ENCODE measurements at places on chromosomes 4 and X.
A peak's percentile ranks its signal among the peaks of the same experiment; 100 is the strongest.

DNA sequence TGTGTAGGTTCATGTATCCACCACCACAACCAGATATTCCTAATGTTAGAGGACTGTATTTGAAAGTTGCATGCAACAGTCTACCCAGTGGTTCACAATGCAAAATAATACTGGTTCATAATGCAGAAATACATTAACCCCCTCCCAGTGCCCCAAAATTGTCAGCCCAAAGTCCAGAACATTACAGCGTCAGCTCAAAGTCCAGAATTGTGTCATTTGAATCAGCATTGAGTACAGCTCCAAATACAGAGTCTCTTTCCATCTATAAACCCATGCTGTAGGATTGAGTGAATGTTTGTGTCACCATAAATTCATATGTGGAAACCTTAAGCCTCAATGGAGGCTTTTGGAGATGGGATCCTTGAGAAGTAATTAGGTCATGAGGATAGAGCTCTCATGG, 54.0 kb downstream of the MCUB start:
- DNase-seq: no peak

DNA sequence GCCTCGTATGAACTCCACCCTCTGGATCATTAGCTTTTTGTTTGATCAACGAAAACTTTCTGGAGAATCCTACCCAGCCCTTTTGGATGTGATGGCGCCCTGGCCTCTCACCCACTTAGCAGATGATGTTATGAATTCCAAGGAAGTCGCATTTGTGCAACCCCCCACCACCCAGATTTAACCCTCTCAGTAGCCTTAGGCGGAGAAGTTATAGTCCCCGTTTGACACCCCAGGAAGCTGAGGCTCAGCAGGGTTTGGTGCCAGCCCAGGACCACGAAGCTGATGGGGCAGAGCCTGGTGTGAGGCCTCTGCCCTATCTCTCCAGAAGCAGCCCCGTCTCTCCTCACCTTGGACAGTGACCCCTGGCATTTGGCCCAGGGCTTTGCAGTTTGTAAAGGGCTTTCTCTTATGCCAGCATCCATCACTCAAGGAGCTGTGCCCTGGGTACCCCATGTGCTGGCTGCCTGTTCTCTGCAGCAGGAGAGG, 1.0 kb downstream of the WFS1 start:
- no peak for DNase-seq

DNA sequence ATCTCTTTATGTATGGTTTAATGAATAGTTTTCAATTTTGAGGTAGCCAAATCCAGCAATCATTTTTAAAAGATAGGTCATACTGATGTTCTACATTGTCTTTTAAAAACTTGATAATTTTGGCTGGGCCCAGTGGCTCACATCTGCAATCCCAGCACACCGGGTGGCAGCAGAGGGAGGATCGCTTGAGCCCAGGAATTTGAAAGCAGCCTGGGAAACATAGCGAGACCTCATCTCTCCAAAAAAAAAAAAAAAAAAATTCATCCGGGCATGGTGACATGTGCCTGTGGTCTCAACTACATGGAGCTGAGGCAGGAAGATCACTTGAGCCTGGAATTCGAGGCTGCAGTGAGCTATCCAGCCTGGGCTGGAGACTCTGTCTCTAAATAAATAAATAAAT, 419.8 kb downstream of the GALNTL6 start:
- no peak for DNase-seq

GRCh38 chrX:72126539-72127140, 5.1 kb downstream of the RTL5 start:
- DNase-seq: peak; percentile 64

- DNase-seq: no peak
Measured at GRCh38 chr4:88713782-88714181, 16.2 kb upstream of the NAP1L5 start.

DNA sequence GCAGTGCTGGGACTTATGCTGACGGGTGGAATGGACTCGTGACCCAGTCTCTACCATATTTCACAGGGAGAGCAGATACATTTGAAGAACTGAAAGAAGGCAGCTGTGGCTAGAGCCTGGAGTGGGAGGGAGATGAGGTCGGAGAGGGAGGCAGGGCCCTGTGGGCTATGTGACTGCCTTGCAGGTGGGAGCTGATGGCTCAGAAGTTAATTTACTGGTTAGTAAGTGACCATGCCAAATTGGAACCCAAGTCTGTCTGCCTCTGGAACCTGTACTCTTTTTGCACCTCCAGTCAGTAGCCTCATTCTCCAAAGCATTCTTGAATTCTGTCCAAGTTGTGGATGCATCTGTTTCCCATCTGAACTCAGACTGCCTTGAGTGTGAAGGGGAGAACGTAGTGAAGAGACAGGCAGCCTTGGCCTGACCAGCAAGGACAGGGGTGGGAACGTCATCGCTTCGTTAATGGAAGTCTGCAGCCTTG, 92.3 kb downstream of the REPS2 start:
- DNase-seq: no peak

DNA sequence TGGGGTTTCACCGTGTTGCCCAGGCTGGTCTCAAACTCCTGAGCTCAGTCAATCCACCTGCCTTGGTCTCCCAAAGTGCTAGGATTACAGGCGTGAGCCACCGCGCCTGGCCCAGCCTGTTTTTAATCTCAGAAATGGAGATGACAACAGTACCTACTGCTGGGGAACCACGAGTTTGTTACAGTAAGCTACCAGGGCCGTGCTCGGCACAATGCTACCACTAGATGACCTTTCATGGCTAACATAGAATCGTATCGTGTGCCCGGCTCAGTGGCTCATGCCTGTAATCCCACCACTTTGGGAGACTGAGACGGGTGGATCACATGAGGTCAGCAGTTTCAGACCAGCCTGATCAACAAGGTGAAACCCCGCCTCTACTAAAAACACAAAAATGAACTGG, 90.8 kb upstream of the SLC34A2 start:
- no peak for DNase-seq

- DNase-seq: no peak
Measured at GRCh38 chrX:112083624-112084326, 1.2 kb upstream of the TRPC5 start.

- DNase-seq: no peak
Measured at GRCh38 chr4:2931512-2932301, 31.5 kb downstream of the NOP14 start.

- peak; percentile 53 for DNase-seq
Measured at GRCh38 chrX:11533199-11533651, 132.5 kb downstream of the ARHGAP6 start.

DNA sequence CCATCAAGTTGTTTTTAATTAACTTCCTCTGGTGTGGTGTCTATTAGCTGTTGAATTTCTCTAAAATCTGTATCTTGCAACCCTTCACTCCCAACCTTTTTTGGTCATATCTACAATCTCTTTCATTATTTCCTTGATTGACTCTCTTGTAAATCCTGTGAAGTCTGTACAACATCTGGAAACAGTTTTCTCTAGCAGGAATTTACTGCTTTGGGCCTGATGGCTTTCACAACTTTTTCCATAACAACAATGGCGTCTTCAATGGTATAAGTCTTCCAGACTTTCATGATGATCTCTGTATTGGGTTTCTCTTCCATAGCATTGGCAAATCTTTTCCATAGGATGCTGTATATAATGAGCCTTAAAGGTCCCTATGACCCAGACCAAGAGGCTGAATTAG, 49.0 kb downstream of the TBC1D19 start:
- DNase-seq: no peak

GRCh38 chrX:130053236-130053635, 57.1 kb downstream of the ELF4 start:
- DNase-seq: no peak

GRCh38 chrX:111687305-111687704, 6.3 kb downstream of the ALG13 start:
- no peak for DNase-seq

- peak; percentile 55 for DNase-seq
Measured at GRCh38 chr4:10346023-10346422, 111.2 kb downstream of the ZNF518B start.

- DNase-seq: peak; percentile 30
Measured at GRCh38 chr4:4852591-4853362, 6.7 kb upstream of the MSX1 start.

DNA sequence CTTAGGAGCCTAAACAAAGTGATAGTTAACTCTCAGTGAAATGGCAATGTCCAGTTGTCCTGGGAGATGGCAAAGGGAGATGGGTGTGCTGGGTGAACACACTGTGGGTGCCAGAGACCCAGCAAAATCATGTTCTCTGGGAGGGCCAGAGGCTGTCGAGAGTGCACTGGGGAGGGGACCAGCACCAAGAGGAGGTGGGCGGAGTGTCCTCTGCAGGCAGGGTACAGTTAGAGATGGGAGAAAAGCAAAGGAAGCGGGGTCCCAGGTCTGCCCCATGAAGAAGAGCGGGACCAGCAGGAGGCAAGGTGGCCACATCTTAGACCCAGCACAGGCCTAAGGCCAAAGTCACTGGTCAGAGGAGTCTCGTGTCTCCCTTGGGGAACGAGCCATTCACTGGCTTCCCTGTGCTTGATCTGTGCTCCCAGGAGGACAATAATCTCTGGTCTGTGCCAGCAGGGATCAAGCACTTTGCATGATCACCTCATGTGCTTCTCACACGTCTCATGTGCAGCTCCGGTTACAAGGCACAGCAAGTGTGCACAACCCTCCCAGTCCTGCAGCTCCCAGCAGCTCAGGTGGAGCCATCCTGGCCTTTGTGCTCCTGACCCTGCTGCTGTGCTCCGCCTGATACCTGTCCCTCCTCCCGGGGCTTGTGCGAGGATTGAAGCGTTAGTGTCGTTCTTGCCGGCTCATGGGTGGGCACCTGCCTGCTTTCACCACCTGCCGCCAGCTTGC, 100.9 kb downstream of the FAM53A start:
- no peak for DNase-seq

GRCh38 chr4:1839282-1839681, 16.7 kb downstream of the LETM1 start:
- no peak for DNase-seq

- no peak for DNase-seq
Measured at GRCh38 chrX:125319646-125320521, at the start of gene TEX13C. Gene TEX13C, plus strand, starts transcription at chrX:125319871. Its CDS starts 249 bp downstream, at chrX:125320120.

DNA sequence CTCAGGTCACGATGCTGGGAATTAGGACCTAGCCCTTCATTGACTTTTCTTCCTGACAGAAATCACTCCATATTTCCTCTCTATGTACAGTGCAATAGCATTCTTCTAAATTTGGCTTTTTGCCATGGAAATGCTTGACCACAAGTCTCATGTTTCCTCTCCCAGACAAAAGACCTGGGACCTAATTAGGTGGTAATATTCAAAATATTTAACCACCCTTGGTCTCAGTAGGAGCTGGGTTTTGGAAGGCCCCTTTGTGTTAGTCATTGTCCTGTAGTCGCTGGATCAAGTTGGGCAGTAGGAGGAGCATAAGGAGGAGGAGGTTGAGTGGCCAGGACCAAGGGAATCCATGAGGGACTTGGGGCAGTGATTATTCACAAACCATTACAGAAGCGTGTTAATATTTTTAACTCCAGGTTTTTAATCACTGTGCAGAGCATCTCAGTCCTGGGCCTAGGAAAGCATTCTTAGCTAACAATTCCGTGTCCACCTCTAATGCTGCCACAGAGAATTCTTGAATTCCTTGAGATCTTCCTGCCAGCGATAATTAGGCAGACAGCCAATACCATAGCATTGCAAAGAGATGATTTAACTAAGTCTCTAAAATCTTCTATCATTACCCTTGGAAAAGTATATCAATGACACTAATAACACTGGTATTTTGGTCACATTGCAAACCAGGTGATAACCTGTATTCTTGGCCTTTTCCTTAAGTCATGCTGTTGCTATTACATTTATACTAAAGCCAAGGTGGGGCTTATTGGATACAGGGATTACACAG, 25.0 kb upstream of the SHROOM4 start:
- DNase-seq: no peak

- no peak for DNase-seq
Measured at GRCh38 chr4:147310312-147310711, 170.6 kb upstream of the EDNRA start.

DNA sequence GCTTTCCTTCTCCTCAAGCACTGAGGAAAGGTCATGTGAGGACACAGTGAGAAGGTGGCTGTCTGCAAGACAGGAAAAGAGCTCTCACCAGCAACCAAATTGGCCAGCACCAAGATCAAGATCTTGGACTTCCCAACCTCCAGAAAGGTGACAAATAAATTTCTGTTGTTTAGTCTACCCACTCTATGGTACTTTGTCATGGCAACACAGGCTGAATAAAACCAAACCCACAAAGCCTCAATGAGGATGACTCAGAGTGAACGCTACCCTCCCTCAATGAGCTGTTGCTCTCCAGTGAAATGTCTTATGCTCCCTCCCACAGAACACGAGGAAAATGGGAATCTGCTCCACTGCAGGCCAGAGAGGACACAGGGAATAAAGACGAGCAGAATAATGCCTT, 244.1 kb downstream of the RAB28 start:
- DNase-seq: no peak

- DNase-seq: no peak
Measured at GRCh38 chr4:3746701-3747580, 19.2 kb upstream of the ADRA2C start.

GRCh38 chr4:45741897-45742296, 382.0 kb downstream of the GABRG1 start:
- DNase-seq: no peak

- peak; percentile 53 for DNase-seq
Measured at GRCh38 chr4:120692964-120693363, 229.6 kb downstream of the PRDM5 start.

- no peak for DNase-seq
Measured at GRCh38 chr4:4857809-4858508, 1.5 kb upstream of the MSX1 start.

GRCh38 chr4:69497886-69498395, 2.2 kb upstream of the UGT2B4 start:
- no peak for DNase-seq

DNA sequence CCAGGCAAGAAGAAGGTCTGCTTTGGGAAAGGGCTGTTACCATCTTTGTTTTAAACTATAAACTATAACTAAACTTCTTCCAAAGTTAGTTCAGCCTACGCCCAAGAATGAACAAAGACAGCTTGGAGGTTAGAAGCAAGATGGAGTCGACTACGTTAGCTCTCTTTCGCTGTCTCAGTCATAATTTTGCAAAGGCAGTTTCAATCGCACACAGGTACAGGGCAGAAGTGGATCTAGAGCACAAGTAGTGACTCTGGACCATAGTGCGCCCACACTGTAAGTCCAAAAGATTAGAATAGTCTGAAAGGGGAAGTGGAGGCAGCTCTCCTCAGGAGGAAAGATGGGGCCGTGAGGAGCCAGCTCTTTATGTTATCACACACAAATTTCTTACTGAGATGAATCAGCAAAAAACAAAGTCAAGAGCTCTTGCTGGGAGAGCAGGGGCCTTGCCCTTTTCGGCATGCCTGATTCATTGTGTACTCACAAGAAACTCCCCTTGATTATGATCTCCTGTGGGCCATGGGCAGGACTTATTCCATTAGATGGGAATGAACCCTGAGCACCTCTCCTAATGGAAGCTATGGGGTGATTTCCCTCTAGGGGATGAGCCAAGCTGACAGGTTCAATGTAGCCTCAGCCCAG, 58.6 kb downstream of the FUNDC1 start:
- no peak for DNase-seq

All from RWPE1 (cell line).